ENCODE measurements at places on chromosomes 1 and 21.

- no peak for DNase-seq
These were observed 6.2 kb upstream of the TRIM45 start for GRCh38 chr1:117127795-117128194.

GRCh38 chr1:62722796-62723195 lies 34.6 kb upstream of the DOCK7 start:
- no peak for DNase-seq

DNA sequence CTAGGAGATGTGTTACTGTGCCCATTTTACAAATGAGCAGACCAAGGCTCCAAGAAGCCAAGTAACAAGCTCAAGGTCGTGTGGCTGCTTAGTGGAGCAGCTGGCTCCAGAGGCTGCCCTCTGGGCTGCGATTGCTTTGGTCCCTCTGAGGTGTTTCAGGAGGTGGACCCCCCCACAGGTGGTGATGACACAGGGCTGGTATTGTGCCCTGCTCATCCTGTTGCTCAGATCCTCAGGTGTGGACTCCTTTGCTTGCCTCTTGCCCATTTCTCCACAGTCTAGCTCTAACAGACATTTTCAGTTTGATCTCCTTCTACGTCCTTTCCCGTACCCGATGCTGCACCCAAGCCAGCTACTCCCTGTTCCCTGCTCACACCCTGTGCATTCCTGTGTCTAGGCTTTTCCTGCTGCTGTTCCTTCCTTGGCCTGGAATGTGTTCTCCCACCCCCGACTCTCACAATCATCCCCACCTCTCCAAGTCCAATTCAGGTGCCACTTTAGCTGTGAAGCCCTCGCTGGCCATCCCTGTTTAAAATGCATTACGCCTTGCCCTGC lies 28.1 kb upstream of the GRHL3 start:
- no peak for DNase-seq

DNA sequence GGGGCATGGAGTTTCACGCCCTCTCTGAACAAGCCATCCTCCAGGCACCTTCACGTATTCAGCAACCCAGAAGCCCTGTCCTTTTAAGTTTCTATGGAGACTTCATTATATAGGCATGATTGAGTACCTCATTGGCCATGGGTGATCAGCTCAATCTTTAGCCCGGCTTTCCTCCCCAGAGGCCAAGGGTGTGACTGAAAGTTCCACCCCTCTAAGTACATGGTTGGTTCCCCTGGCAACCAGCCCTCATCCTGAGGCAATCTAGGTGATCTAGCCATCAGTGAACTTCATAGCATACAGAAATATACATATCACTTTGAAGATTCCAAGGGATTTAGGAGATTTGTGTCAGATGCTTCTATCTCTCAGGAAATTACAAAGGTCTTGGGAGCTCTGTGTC lies 21.3 kb upstream of the DHX9 start:
- no peak for DNase-seq

DNA sequence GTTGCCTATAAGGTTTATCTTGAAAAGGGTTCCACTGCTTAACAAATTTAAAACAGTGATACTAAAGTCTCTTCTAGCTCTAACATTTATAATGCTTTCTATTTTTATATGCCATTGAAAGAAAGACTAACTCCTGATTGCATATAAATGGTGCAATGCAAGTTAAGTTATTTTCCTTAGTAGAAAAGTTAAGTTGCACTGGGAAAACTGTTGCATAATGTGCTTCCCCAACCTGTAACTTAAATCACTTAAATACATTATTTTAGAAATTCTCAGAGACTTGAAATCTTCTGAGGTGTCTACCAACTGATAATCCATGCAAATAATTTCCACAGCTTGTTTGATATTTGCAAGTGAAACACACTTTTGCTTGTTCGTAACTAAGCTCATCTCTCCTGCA lies 175.0 kb upstream of the HMCN1 start:
- no peak for DNase-seq

DNA sequence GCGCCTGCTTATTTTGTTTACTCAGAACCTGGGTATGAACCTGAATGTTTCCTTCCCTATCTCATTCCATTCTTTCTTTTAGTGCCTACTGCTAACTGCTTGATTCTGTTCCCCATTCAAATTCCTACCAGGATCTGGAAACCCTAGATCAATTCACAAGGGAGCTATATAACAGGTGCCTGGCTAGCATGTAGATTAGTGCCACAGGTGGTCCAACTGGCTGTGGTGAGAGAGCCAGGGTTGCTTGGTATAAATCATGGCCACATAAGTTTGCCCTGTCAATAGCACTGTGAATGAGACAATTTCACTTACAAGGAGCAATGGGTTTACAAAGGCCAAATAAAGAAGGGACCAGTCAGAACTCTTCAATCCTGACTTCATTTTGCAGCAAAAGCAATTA lies 6.6 kb upstream of the PRPF38B start:
- DNase-seq = no peak

DNA sequence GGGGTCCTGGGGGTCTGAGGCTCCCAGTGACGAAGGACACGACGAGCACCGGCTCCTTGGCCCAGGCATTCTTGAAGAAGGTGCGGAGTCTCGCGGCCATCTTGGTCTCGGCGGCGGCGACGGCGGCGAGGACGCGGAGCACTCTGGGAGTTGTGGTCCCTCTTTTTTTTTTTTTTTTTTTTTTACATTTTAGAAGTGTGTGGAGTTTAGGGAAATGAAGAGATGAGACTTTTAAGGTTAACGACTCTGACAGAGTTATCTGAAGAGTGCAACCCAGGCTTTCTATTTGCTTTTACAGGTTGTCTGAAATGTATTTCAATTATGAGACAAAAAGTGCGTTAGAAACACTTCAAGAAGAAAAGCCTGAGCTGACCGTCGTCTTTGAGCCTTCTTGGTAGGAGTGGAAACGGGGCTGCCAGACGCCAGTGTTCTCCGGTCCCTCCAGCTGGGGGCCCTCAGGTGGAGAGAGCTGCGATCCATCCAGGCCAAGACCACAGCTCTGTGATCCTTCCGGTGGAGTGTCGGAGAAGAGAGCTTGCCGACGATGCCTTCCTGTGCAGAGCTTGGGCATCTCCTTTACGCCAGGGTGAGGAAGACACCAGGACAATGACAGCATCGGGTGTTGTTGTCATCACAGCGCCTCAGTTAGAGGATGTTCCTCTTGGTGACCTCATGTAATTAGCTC lies 9.7 kb downstream of the OR2B11 start:
- peak; percentile 1 for DNase-seq
